Smooth muscle cell of bladder (primary cell): ENCODE measurements at places on chromosomes 1 and 21. TPM values are rescaled to one million over a fixed set of nuclear protein-coding genes. Genes with fewer than 3 reads are reported as not detected.

Gene COL16A1
- 137 and 140 TPM in 2 replicates for total RNA-seq

Gene MTMR11
- total RNA-seq: 2.4 and 2.9 TPM in 2 replicates

Gene RPE65
- total RNA-seq: not detected in 2 replicates

Gene NR0B2
- not detected in 2 replicates for total RNA-seq

Gene AMY2B
- 2.5 and 2.7 TPM in 2 replicates for total RNA-seq

Gene USH2A
- under 0.01 TPM in 2 replicates for total RNA-seq

Gene TMEM200B
- total RNA-seq: 10.1 and 13.4 TPM in 2 replicates

Gene OPRD1
- total RNA-seq: under 0.01 TPM in 1 of 2 replicates, not detected in the other

Gene DENND2C
- total RNA-seq: 1.4 and 1.8 TPM in 2 replicates

Gene KCNE1
- 0.55 and 0.85 TPM in 2 replicates for total RNA-seq

Gene RNU1-1
- 3,030 and 4,050 TPM in 2 replicates for total RNA-seq

Gene EXO1
- 1.8 and 2.8 TPM in 2 replicates for total RNA-seq

Gene S1PR1
- total RNA-seq: 11.5 and 15.5 TPM in 2 replicates

Gene FAM163A
- total RNA-seq: under 0.01 TPM in 2 replicates

Gene WDR77
- total RNA-seq: 18.6 and 25.2 TPM in 2 replicates

Gene C1orf56
- 0.85 and 2.2 TPM in 2 replicates for total RNA-seq

Gene FNBP1L
- 7.3 and 12.9 TPM in 2 replicates for total RNA-seq

Gene TRAF3IP3
- under 0.01 and 0.28 TPM in 2 replicates for total RNA-seq

Gene MAEL
- total RNA-seq: under 0.01 TPM in 1 of 2 replicates, not detected in the other

Gene CASP9
- total RNA-seq: 3.9 and 5.5 TPM in 2 replicates

Gene PPIH
- 19.8 and 20.1 TPM in 2 replicates for total RNA-seq

Gene TEX38
- total RNA-seq: not detected in 2 replicates

Gene KCND3
- total RNA-seq: 0.57 and 0.92 TPM in 2 replicates

Gene SAMSN1
- 0.09 TPM in 1 of 2 replicates, not detected in the other for total RNA-seq

Gene ALPL
- total RNA-seq: 1.1 and 1.5 TPM in 2 replicates

Gene RNF186
- not detected in 2 replicates for total RNA-seq

Gene KCNT2
- total RNA-seq: 3.4 and 4.8 TPM in 2 replicates

Gene RNU1-3
- 3,030 and 4,050 TPM in 2 replicates for total RNA-seq

Gene STUM
- total RNA-seq: under 0.01 TPM in 1 of 2 replicates, not detected in the other

Gene TRIM17
- total RNA-seq: 0.09 and 0.14 TPM in 2 replicates

Gene KRTAP12-3
- total RNA-seq: not detected in 2 replicates

Gene PLXNA2
- total RNA-seq: 0.43 and 1.1 TPM in 2 replicates

Gene C8B
- total RNA-seq: not detected in 2 replicates

Gene CD247
- total RNA-seq: under 0.01 and 0.09 TPM in 2 replicates

Gene MACO1
- total RNA-seq: 16.6 and 16.9 TPM in 2 replicates

Gene NFASC
- 25.7 and 32.7 TPM in 2 replicates for total RNA-seq

Gene RUNX1
- 17.9 and 31.2 TPM in 2 replicates for total RNA-seq

Gene S100A8
- not detected in 2 replicates for total RNA-seq

Gene NPR1
- 0.57 and 1.5 TPM in 2 replicates for total RNA-seq

Gene TFF2
- not detected in 2 replicates for total RNA-seq

Gene AK5
- total RNA-seq: 14.0 and 16.9 TPM in 2 replicates

Gene NEK2
- total RNA-seq: 2.1 and 2.9 TPM in 2 replicates

Gene HCN3
- 0.71 and 1.0 TPM in 2 replicates for total RNA-seq

Gene RNU1-2
- total RNA-seq: 3,030 and 4,050 TPM in 2 replicates

Gene VCAM1
- 191 and 648 TPM in 2 replicates for total RNA-seq

Gene DYNLT5
- 0.71 and 0.74 TPM in 2 replicates for total RNA-seq

Gene PROK1
- total RNA-seq: 0.14 TPM in 1 of 2 replicates, not detected in the other

Gene FAM3B
- total RNA-seq: not detected in 2 replicates

Gene HCRTR1
- not detected in 2 replicates for total RNA-seq

Gene EFCAB14
- 22.3 and 27.5 TPM in 2 replicates for total RNA-seq
